Large intestine (tissue), 12 donors: ENCODE measurements at places on chromosomes 2 and 18. TPM values are rescaled to one million over a fixed set of nuclear protein-coding genes. Genes with fewer than 3 reads are reported as not detected.

Gene DSG4
- polyA plus RNA-seq, result 0.04 TPM

Gene POU3F3
- polyA plus RNA-seq, result not detected

Gene CPO
- polyA plus RNA-seq, result 0.31 TPM

Gene SULT1C2
- 238 TPM for polyA plus RNA-seq

Gene CHN1
- polyA plus RNA-seq, result 8.2 TPM

Gene ALPG
- polyA plus RNA-seq, result not detected

Gene DNER
- polyA plus RNA-seq, result 7.5 TPM

Gene TMEM200C
- polyA plus RNA-seq, result 0.52 TPM

Gene PSMA8
- polyA plus RNA-seq, result 0.04 TPM

Gene SPP2
- polyA plus RNA-seq, result 0.06 TPM

Gene GREB1L
- polyA plus RNA-seq, result 1.8 TPM

Gene SERPINB11
- not detected for polyA plus RNA-seq

Gene CCDC74A
- 3.6 TPM for polyA plus RNA-seq

Gene CXCR1
- polyA plus RNA-seq, result 0.01 TPM

Gene RGPD3
- polyA plus RNA-seq, result 0.24 TPM

Gene SNTG2
- polyA plus RNA-seq, result 0.48 TPM

Gene ALPP
- polyA plus RNA-seq, result 0.06 TPM

- DNase-seq, result no peak
Observed at GRCh38 chr2:104213758-104214157, 640.2 kb upstream of the POU3F3 start.

DNA sequence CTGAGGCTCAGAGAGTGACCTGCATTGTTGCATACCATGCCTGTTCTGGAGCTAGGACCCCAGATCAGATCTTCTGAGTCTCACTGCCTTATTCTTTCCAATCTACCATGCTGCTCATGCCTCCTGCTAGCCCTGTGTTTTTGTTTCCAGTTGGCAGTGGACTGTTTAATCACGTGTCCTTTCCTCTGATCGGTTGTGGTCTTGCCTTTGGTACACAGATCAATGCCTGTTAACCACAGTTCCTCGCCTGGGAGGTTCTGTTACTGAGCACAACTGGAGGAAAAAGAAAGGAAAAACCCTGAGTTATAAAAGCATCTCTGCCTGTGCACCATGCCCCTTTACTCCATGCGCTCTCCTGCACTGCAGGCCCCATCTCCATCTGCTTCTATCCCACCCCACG is 329.1 kb downstream of the SETBP1 start:
- DNase-seq, result no peak

DNA sequence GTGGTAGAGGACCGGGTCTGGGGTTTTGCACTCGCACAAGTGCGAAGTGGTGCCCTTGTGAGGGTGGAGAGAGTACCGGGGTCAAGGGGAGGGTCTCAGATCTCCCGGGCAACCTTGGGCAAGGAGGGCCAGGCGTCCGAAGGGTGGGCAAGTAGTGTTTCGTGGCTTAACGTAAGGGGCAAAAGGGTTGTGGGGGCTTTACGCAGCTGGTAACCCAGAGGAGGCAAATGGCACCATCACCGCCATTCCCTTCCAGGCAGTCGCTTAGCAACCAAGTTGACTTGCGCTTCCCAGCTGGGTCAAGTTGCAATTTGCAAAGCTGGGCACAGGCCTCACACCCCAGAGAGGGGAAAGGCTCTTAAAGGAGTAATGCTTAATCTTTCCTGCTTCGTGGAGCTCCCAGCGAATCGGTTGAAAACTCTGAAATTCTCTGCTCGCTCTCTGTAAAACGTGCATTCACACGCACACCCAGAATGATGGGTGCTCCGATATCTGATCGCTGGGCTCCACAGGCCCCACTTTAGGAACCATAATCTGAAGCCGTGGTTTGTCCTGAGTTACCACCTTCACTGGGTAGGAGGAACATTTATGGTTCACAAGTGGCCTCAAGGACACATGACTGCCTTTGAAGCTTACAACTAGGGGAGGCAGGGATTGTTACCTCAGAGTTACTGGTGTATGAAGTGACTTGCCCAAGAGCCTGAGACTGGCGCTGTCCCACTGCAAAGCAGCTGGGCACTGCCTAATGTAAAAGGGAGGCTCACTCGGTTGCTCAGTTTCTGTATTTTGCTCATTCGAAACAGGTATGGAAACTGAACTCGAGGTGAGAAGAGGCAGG is 127.9 kb downstream of the UXS1 start:
- DNase-seq, result no peak

- DNase-seq, result no peak
Observed at GRCh38 chr18:8762968-8763367, 57.6 kb downstream of the MTCL1 start.

DNA sequence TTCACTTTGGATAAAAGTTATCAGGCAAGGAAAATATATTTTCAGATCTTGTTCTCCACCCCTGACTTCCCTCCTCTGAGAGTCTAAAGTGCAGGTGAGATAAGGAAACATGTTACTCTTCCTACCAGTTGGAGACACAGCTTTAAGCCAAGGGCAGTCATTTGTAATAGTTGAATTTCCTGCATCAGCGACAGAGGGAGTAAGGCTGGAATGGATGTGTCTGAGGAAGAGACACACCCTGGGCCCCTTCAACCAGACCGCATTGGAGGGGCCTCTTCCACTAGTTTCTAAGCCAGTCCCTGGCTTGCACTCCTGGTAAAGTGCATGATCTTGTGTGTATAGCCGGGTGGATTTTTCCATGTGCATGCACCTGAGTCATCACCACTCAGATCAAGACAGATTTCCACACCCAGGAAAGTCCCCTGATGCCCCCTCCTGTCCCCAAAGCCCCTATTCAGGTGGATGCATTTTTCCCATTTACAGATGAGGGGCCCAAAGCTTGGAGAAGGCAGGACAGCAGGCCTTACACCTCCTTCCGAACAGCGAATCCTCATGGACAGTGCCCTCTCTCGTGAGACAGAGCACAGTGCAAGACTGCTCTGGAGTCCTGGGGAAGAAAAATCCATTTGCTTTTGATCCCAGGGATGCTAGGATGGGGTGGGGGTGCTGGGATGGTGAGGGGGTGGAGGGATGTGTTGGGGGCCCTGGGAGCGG is 66.7 kb upstream of the SH3RF3 start:
- DNase-seq, result peak; percentile 80

DNA sequence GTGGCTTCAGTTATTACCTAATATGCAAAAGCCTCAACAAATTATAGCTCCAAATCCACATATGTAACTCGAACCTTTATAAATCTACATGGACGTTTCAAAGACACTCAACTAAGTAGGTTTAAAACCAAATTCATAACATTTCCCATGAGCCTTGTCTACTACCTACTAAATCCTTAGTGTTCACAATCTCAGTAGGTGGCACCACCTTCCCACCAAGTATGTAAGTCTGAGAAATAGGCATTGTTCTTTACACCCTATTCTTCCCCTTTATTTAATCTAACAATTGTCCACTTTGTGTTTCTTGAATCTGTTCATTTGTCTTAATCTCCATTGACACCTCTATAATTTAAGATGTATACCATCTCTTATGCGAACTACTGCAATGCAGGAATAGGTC is 4.6 kb downstream of the PIGN start:
- DNase-seq, result no peak

GRCh38 chr2:216516730-216517350 is 18.2 kb downstream of the RPL37A start:
- no peak for DNase-seq

- DNase-seq, result no peak
Observed at GRCh38 chr2:156486614-156487013, 50.4 kb downstream of the GPD2 start.

GRCh38 chr18:13451213-13451540 is 232.6 kb downstream of the LDLRAD4 start:
- no peak for DNase-seq

DNA sequence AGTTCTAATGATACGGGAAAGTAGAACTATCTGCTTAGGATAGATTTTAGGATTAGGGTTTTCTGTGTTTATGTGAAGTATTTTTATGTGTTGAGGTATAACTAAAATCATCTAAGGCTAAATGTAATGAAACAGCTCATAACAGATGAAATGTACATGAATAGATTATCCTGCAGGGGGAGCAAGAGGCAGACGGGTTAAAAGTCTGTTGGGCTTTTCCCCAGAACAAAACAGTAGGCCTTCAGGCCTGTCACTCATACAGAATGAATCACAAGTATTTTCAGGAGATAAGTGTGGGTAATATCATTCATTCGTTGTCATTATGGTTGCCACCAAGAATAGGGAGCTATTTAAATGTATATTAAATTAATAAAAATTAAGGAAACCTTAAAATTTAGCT is 107.9 kb upstream of the IL1R2 start:
- DNase-seq, result peak; percentile 15

DNA sequence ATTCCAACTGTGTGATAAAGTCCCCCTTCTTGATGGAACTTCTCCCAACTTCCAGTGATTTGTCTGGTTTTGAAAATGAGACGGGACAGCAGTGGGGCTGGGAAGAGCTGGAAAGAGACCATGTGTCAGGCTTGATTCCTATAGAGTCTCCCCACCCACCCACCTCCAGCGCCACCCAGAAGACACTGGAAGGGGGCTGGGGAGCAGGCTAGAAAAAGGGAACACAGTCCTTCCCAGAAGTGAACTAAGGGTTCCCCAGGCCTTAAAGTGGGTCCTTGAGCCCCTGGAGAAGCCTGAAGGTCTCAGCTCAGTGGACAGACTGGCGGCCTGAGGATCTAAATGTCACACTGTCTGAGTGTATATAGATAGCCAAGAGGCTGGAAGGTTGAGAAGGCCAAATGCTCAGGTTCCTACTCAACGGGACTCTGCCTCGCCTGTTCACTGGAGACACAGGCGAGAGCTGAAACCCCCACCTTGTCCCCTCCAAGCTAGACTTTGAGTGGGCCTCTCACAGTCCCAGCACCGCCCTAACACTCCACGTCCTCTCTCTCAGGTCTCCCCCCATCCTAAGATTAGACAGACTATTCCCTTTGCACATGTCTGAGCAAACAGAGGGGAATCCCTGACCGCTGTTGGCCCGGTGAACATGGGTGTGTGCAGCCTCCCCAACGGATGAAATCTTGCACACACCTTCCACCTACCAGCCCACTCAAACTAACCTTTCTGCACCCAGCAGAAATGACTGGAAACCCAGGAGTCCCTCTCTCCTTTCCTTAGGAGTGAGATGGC is 1.6 kb downstream of the PKDCC start:
- DNase-seq, result peak; percentile 54

GRCh38 chr2:161412346-161412745 is 3.8 kb upstream of the TBR1 start:
- DNase-seq, result no peak

DNA sequence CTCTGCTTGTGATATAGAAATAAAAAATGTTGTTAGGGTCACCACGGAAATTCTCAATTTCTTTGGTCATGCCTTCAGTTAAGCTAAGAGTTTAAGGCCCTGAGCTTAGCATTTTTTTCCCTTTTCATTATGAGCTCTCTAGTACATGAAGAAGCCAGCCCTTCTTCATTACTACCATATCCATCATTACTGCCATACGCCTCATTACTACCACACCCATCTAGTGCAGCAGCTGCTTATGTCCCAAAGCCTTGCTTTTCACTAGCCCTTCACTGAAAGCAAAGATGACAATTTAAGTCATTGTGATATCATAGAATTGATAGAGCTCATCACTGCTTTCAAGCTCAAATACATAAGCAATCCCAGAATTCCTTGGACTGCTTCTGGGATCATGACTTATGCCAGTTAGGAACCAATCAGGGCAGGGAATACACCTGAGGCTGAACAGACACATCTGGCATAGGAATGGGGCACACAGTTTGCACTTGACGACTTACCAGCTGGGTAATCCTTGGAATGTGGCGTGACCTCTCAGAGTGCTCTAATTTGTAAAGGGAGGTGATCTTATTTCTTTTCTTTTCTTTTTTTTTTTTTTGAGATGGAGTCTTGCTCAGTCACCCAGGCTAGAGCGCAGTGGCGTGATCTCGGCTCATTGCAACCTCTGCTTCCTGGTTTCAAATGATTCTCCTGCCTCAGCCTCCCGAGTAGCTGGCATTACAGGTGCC is 40.3 kb downstream of the SOWAHC start:
- no peak for DNase-seq

DNA sequence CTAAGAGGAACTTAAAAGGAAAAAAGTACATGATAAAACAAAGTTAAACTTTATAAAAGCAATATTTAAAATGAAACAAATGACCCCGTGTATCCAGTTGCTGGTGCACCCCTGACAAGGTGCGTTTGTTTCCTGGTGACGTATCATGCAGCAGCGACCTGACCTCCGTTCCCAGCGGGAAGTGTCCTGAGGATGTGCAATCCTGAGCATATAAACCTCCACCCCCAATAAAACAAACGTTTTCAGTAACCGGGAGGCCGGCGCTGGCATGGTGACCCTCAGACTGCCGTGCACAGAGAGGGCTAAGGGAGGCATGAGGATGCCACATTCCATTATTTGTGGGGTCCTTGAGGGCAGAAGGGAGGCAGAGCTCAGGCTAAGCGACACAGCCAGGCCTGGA is 14.8 kb downstream of the SLC66A2 start:
- no peak for DNase-seq

DNA sequence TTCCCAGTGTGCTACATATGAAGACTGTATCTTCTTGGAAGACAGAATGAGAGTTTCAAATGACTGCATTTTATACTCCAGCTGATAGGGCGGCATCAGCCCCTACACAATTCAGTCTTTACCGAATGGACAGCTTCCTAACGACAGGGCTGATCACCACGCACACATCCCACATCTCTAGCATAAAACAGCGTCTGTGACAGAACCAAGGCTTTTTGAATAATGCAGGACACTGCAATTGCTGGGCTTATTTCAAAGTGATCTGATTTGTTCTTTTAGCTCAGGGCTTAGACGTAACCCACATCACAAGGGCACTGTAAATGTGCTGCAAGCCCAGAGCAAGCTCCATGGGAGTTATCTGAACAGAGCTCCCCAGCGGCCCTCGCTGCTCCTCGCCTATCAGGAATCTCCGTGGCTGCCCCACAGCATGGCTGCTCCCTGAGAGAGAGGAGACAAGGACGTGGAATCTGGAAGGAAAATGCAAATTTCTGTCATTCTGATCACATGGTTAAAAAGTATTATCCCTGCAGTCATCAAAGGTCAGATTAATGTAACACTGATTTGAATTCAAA is 158.5 kb upstream of the ALKAL2 start:
- no peak for DNase-seq

DNA sequence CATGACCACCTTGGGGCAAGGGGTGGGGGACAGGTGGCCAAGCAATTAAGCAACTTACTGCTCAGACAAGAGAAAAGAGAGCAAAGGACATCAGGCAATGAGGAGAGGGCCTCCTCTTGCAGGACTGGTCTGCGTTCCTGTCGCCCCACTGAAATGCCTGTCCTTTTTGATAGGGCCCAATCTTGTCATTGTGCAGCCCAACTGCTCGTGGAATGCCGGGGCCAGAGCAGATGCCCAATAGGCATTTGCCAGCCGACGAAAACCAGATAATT is 104.5 kb upstream of the SH3BP4 start:
- no peak for DNase-seq

- no peak for DNase-seq
Observed at GRCh38 chr2:107112561-107112960, 226.6 kb upstream of the ST6GAL2 start.

- DNase-seq, result no peak
Observed at GRCh38 chr2:239255218-239255617, 145.6 kb downstream of the HDAC4 start.

- no peak for DNase-seq
Observed at GRCh38 chr2:186909095-186909494, 60.1 kb upstream of the ZSWIM2 start.
